ENCODE measurements at places on chromosomes 3 and 15.

DNA sequence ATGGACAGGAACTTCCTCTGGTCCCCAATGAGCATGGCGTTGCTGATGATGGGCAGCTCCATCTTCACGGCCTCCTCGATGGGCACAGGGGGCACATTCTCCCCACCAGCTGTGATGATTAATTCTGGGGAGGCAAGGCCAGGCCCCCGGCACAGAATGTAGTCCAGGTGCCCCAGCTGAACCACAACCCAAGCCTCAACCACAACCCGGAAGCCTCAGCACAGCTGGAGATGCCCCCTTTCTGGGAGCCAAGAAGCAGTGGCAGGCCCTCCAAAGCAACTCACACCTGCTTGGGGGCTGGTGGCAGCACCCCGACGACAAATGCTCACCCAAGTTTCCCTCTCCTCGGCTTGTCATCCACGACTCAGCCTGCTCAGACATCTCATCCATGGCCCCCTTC lies 25.2 kb downstream of the IDH3A start:
- DNase-seq: no peak

DNA sequence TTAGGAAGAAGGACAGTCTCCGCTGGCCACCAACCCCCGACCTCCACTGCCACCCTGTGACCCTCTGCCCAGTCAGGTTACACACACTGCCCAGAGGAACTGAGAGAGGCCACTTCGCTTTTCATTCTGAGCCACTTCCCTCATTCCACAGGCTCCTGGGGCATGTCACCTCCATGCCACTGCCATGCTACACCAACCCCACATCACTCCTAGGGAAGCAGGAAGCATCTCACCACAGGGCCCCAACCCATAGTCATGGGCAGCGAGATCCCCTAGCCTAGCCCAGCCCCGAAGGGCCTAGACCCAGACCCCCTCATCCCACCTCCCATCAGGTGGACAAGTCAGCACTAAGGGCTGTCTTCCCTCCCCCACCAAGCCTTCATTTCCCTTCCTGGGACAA lies 1.4 kb downstream of the PLCB2 start:
- no peak for DNase-seq

- DNase-seq: no peak
Measured at GRCh38 chr15:38620098-38620497, 55.5 kb upstream of the RASGRP1 start.

DNA sequence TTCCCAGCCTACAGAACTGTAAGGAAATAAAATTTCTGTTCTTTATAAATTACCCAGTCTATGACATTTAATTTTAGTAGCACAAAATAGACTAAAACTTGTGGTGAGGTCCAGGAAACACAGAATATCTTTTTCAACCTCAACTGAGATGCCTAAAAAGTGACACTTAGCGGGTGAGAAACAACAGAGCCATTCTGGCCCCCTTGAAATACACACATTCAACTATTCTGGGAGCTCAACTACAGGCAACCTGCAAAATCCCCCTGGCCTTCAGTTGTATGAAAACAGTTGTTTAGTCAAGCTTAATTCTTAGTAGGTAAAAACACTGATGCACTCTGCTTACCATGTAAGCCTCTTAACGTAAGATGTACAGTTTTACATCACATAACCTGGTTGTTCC lies 66.8 kb downstream of the ANKRD28 start:
- DNase-seq: no peak

DNA sequence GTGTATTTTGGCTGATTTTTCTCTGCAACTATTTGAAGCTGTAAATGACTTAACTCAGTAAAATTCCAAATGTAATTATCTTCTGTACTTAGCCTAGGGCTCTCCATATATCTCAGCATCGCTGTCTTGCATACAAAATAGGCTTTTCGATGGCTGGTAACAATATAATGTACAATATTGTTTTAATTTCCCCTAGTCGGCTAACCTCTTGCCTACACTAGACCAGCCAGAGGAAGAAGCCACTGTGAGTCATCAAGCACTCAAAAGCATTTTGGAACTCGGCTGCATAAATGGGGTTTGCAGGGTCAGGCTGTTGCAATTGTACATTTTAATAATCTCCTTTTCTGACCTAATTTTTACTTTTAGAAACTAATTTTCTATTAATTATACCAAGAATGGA lies 583.8 kb downstream of the FOXP1 start:
- DNase-seq: no peak

DNA sequence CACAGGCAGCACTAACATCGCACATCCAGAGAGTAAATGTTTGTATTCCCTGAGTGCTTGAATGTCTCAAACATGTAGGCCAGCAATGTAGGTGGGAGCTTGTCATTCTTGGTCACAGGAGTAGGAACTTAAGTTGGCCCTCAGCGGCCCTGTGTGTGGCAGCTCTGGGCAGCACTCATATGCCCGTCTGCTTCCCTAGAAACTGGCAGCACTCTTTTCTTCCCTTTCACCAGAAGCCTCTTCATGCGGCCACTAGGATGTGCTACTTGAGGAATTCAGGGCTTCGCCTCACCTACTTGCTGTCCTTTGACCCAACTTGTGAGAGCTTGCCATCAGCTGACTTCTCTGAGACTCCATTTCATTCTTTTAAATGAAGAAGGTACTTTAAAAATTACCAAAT lies 69.5 kb downstream of the TIPARP start:
- no peak for DNase-seq

- no peak for DNase-seq
Measured at GRCh38 chr15:52039925-52040781, 21.1 kb downstream of the MAPK6 start.

DNA sequence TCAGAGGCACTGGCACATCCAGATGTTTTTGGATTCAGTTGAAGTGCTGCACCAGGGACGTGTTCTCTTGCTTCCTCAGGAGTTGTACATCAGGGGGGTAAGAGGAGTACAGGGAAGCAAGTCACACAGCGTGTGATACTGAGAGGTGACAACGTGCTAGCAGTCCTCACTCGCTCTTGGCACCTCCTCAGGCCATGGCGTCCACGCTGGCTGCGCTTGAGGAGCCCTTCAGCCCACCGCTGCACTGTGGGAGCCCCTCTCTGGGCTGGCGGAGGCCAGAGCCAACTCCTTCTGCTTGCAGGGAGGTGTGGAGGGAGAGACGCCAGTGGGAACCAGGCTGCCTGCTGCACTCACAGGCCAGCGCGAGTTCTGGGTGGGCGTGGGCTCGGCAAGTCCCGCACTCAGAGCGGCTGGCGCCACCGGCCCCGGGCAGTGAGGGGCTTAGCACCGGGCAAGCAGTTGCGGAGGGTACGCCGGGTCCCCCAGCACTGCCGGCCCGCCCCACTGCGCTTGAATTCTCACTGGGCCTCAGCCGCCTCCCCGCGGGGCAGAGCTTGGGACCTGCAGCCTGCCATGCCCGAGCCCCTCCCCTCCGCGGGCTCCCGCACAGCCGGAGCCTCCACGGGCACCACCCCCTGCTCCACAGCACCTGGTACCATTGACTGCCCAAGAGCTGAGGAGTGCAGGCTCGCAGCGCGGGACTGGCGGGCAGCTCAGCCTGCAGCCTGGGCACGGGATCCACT lies 64.5 kb downstream of the PLD1 start:
- no peak for DNase-seq

DNA sequence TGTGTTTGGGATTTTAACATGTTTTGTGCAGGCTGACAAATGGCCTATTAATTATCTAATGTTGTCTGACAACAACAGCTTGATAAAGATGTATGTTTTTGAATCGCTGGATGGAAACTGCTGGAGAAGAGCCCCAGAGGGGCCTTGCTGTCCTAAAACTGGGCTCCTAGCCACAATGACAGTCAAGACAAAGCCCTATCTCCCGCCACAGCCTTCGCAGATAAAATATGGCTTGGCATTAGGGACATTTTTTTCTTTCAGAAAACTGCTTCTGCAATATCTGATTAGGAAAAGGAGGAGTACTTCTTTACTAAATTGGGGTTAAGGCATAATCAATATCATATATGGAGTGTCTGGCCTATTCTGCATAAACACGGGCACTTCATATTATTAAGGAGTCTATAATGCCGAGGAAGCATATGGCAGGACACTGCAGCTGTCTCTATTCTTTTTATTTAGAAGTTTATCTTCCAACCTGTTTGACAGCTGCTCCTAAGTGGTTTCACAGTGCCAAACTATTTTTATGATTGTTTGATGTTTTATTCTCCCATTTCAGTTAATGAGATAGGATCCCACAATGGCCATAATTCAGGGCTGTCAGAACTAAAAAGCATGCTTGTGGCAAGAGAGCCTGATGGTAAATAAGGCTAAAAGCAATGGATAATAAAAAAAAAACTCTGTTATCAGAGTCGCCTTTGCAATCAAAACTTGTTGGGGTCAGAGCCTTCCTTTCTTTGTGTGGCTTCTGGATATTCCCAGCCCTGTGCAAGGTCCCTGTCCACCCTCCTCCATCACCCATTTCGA lies 210.1 kb downstream of the MECOM start:
- DNase-seq: no peak

DNA sequence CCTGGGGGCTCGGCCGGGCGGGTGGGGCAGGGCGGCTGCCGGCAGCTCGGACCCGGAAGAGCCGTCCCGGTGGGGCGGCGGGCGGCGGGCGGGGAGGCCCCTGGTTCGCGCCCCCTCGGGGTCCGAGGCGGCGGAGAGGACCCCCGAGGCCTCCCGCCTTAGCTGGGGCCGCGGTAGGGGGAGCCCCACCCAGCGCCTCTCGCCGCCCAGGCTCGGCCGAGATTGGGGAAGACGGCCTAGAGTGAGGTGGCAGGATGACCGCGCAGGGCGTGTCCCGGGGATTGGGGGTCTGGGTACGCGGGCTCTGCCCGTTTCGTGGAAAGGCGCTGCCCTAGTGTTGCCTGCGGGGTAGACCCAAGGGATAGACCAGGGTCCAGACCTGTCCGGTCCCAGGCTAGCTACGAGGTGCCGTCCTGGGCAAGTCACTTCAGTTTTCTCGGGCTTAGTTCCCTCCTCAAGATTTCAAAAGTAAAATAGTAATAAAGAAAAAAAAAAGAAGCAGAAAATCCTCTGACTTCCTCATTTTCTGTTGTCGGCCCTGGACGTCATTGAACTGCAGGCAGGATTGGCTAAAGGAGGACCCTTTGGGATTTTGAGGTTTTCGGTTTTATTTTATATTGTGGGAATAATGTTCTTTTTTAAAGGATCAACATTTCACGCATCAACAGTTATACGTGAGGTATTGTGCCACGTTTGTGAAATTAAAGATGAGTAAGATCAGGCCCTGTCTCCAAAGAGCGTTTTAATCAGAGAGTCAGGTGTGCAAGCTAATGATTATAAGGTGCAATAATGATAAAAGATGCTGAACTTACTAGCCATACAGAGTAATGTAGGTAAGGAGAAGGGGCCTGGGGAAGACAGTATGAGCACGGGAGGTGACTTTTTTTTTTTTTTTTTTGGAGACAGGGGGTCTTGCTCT lies 679 bp downstream of the IQGAP1 start:
- peak; percentile 43 for DNase-seq

GRCh38 chr15:67836134-67836455 lies 3.8 kb downstream of the RNU6-1 start:
- DNase-seq: no peak

Data from stimulated activated CD4-positive, alpha-beta T cell treated with anti-CD3 and anti-CD28 coated beads, Interleukin-4, amount 100 ng/mL, for 4 hours (primary cell).